ENCODE measurements at places on chromosomes 1 and 21. TPM values are rescaled to one million over a fixed set of nuclear protein-coding genes. Genes with fewer than 3 reads are reported as not detected.

BMP8A gene
- total RNA-seq: 0.40 TPM

FCRL2 gene
- not detected for total RNA-seq

FOXO6 gene
- 0.06 TPM for total RNA-seq

EFNA1 gene
- total RNA-seq: 1.2 TPM

OR2T2 gene
- total RNA-seq: not detected

DYNLT5 gene
- 0.40 TPM for total RNA-seq

RPS27 gene
- 1,797 TPM for total RNA-seq

NFIA gene
- total RNA-seq: 7.7 TPM

IRF6 gene
- total RNA-seq: 15.7 TPM

SLAMF6 gene
- total RNA-seq: not detected

TEKT2 gene
- total RNA-seq: not detected

TMEM51 gene
- total RNA-seq: 4.2 TPM

INKA2 gene
- 7.1 TPM for total RNA-seq

PHLDA3 gene
- total RNA-seq: 41.2 TPM

CFAP45 gene
- 1.3 TPM for total RNA-seq

FLG2 gene
- total RNA-seq: not detected

MRAP gene
- not detected for total RNA-seq

LORICRIN gene
- not detected for total RNA-seq
